Progenitor cell of endocrine pancreas (in vitro differentiated cells): ENCODE measurements at places on chromosomes 2 and 18. TPM values are rescaled to one million over a fixed set of nuclear protein-coding genes. Genes with fewer than 3 reads are reported as not detected.

The NEU4 gene
- 1.3 and 1.4 TPM in 2 replicates for total RNA-seq

The IL1RN gene
- total RNA-seq = not detected in 2 replicates

The UGT1A8 gene
- total RNA-seq = not detected in 2 replicates

The LCT gene
- 0.19 TPM in 1 of 2 replicates, not detected in the other for total RNA-seq

The DUSP2 gene
- total RNA-seq = 0.64 and 0.93 TPM in 2 replicates

The BMP10 gene
- total RNA-seq = not detected in 2 replicates

The ZNF638 gene
- total RNA-seq = 213 and 216 TPM in 2 replicates

The CFAP65 gene
- 0.65 and 0.67 TPM in 2 replicates for total RNA-seq

The GAD1 gene
- total RNA-seq = 0.27 and 0.43 TPM in 2 replicates

The MLPH gene
- 1.2 and 1.6 TPM in 2 replicates for total RNA-seq

The HOXD11 gene
- total RNA-seq = not detected in 2 replicates

The VIL1 gene
- 281 and 305 TPM in 2 replicates for total RNA-seq

The ARHGAP15 gene
- total RNA-seq = not detected in 2 replicates

The CLHC1 gene
- total RNA-seq = 33.8 and 43.9 TPM in 2 replicates

The DSG4 gene
- total RNA-seq = not detected in 2 replicates

GRCh38 chr2:235131334-235132305 is 179.8 kb downstream of the SH3BP4 start:
- no peaks in the 10 kb centered on the region for H3K4me1 ChIP-seq
- no peak for DNase-seq
- no peak overlapping the region for H3K27ac ChIP-seq
- H3K27me3 ChIP-seq = peaks cover 11% of the 10 kb centered on the region

- H3K4me3 ChIP-seq = no peak overlapping the region
- H3K36me3 ChIP-seq = no peaks in the 10 kb centered on the region
- no peak overlapping the region for H3K27ac ChIP-seq
Measured at GRCh38 chr2:197360744-197361156, 50.2 kb upstream of the ANKRD44 start.

DNA sequence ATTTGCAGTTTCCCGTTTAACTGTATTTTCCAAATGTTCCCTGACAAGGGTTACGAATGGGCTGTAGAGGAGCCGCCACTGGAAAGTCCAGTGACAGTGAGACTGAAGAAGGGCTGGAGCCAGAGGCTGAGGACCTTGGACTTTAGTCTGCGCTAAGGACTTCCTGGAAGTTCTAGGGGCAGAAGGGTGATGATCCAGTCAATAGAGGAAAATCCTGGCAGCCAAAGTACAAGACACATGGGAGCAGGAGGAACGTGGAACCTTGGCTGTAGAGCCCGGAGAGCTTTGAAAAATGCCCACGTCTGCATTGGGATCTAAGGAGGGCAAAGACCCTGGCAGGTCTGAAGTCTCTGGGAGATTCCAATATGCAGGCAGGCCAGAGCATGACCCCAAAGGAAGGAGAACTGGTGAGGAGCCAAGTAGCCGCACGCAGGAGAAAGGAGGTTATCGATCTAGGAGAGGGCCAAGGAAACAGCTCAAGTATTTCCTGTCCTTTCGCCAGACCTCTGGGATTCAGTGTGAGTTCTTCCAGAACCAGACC is 28.5 kb downstream of the MBP start:
- H3K4me3 ChIP-seq = no peak overlapping the region
- H3K27ac ChIP-seq = no peak overlapping the region

- peaks cover 14% of the 10 kb centered on the region for H3K36me3 ChIP-seq
- DNase-seq = no peak
- peak overlapping the region; percentile 3 for H3K27ac ChIP-seq
- H3K4me3 ChIP-seq = peak overlapping the region; percentile 48
- H3K4me1 ChIP-seq = peaks cover 37% of the 10 kb centered on the region
Measured at GRCh38 chr2:216637472-216637871, 4.3 kb downstream of the IGFBP2 start.

GRCh38 chr18:77042583-77042982 is 90.0 kb downstream of the MBP start:
- no peak for DNase-seq
- no peaks in the 10 kb centered on the region for H3K4me1 ChIP-seq
- peaks cover 16% of the 10 kb centered on the region for H3K36me3 ChIP-seq
- no peak overlapping the region for H3K27ac ChIP-seq

GRCh38 chr2:157777427-157777826 is 98.7 kb downstream of the ACVR1 start:
- peaks cover 12% of the 10 kb centered on the region for H3K36me3 ChIP-seq
- no peak overlapping the region for H3K27ac ChIP-seq
- H3K4me3 ChIP-seq = no peak overlapping the region
- DNase-seq = no peak
- H3K27me3 ChIP-seq = no peaks in the 10 kb centered on the region

- no peaks in the 10 kb centered on the region for H3K36me3 ChIP-seq
- H3K4me1 ChIP-seq = peaks cover 6% of the 10 kb centered on the region
- no peak overlapping the region for H3K4me3 ChIP-seq
- no peaks in the 10 kb centered on the region for H3K27me3 ChIP-seq
- no peak overlapping the region for H3K27ac ChIP-seq
Measured at GRCh38 chr18:8332286-8332685, 277.0 kb upstream of the RAB12 start.

DNA sequence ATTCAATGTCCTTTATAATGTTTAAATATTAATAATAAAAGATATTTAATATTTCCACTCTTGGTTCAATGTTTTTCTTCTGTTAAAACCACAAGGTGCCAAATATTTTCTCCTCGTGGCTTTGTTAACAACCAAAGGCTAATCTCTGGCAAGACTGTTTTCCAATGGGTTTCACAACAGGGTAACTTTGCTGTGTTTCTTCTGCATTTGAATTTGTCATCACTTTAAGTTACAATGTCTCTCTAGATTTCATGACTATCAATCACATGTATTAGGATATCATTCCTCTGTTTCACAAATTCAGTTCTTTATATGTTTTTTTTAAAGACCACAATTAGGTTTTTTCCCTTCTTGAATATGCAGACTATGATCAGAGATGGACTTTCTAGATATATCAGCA is 469.8 kb upstream of the ACVR2A start:
- no peaks in the 10 kb centered on the region for H3K36me3 ChIP-seq
- no peak overlapping the region for H3K4me3 ChIP-seq
- no peak for DNase-seq
- no peaks in the 10 kb centered on the region for H3K27me3 ChIP-seq
- H3K27ac ChIP-seq = no peak overlapping the region

DNA sequence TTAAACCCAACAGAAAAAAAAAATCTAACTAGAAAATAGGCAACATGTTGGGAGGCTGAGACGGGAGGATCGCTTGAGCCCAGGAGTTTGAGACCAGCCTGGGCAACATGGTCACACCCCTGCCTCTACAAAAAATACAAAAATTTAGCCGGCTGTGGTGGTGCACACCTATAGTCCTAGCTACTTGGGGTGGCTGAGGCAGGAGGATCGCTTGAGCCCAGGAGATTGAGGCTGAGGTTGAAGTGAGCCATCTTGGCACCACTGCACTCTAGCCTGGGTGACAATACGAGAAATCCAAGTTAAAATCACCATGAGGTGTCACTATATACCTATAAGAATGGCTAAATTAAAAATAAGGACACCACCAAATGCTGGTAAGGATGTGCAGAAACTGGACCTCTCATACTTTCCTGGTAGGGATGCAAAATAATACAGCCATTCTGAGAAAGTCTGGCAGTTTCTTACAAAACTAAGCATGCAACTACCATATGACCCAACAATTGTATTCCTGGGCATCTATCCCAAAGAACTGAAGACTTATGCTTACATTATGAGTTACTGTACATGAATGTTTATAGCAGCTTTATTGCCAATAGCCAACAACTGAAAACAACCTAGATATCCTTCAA is 2.2 kb downstream of the SEPTIN10 start:
- no peak overlapping the region for H3K27ac ChIP-seq
- no peak for DNase-seq
- H3K4me3 ChIP-seq = peak overlapping the region; percentile 93
- peaks cover 31% of the 10 kb centered on the region for H3K4me1 ChIP-seq
- H3K27me3 ChIP-seq = peaks cover 12% of the 10 kb centered on the region

DNA sequence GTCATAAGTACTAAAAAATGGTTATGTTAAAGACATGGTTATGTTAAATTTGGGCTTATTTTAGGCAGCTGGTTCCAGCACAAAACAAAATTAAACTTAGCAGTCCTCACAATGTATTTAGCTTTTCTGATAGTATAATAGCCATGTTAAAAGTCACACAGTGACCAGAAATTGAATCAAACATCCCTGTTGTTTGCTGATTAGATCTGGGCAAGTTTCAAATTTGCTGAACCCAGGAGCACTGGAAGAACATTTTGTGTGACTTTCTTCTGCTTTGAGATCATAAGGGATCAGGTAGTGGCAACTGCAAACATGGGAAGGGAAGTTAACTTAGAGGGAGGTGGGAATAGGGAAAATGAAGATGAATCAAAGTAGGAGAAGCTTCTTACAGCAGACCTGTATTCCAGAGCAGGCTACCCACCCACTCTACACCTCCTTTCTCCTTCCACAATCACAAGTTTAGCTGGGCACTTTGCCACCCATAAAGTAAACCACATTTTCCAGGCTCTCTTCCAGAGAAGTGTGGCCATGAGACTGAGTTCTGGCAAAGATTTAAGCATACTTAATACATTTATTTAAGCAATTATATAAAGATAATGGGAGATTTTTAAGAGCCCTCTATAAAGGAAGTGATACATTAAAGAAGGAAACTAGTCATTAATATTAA is 616.1 kb upstream of the LRATD1 start:
- H3K4me3 ChIP-seq = no peak overlapping the region
- H3K27me3 ChIP-seq = no peaks in the 10 kb centered on the region
- no peak for DNase-seq
- H3K27ac ChIP-seq = no peak overlapping the region
- H3K36me3 ChIP-seq = no peaks in the 10 kb centered on the region

GRCh38 chr2:195612611-195613495 is 44.2 kb upstream of the SLC39A10 start:
- no peaks in the 10 kb centered on the region for H3K27me3 ChIP-seq
- peaks cover 32% of the 10 kb centered on the region for H3K4me1 ChIP-seq
- peak overlapping the region; percentile 65 for H3K4me3 ChIP-seq
- peak overlapping the region; percentile 96 for H3K27ac ChIP-seq
- peak; percentile 46 for DNase-seq

DNA sequence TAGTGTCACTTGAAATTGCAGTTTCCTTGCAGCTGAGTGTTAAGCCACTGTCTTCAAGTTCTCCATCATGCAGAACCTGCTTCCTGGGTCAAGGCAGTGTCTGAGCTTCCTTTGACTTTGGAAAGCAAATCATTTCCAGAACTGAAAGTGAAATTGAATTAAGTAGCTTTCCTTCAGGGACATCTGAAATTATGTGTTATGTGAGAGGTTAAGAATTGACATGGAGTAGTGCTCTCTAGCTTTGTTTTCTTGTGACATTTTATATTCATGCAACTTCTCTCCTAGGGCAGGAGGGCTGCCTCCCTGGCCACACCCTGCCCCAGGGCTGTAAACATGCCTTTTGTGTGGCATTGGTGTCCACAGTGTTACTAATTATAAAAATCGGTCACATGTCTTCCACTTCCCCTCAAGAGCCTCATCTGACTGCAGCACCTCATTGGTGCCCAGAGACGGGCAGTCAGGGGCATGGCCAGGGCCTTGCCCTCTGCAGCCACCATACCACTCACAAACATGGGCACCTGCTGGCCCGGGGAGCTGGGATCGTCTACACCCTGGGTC is 14.4 kb downstream of the RAB12 start:
- no peaks in the 10 kb centered on the region for H3K27me3 ChIP-seq
- peaks cover 21% of the 10 kb centered on the region for H3K36me3 ChIP-seq
- no peak for DNase-seq
- no peak overlapping the region for H3K27ac ChIP-seq
- peaks cover 35% of the 10 kb centered on the region for H3K4me1 ChIP-seq

DNA sequence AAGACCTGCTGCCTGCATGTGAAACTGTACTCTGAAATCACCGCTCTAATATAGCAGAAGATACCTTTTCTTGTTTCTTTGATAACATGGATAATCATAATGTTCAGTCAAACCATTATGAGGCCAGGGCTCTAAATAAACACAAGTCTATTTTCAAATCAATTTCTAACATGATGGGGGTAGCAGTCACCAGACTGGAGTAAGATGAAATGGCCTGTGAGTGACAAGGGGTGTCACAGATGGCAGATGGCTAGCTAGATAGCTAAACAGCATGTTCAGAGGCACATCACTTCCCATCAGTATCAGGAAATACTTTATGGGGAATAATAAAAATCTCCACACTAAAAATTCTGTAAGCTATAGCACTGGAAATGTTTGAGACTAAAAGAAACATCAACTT is 14.0 kb downstream of the MBD2 start:
- peaks cover 20% of the 10 kb centered on the region for H3K4me1 ChIP-seq
- no peak for DNase-seq
- peaks cover 8% of the 10 kb centered on the region for H3K36me3 ChIP-seq
- no peaks in the 10 kb centered on the region for H3K27me3 ChIP-seq
- no peak overlapping the region for H3K4me3 ChIP-seq

DNA sequence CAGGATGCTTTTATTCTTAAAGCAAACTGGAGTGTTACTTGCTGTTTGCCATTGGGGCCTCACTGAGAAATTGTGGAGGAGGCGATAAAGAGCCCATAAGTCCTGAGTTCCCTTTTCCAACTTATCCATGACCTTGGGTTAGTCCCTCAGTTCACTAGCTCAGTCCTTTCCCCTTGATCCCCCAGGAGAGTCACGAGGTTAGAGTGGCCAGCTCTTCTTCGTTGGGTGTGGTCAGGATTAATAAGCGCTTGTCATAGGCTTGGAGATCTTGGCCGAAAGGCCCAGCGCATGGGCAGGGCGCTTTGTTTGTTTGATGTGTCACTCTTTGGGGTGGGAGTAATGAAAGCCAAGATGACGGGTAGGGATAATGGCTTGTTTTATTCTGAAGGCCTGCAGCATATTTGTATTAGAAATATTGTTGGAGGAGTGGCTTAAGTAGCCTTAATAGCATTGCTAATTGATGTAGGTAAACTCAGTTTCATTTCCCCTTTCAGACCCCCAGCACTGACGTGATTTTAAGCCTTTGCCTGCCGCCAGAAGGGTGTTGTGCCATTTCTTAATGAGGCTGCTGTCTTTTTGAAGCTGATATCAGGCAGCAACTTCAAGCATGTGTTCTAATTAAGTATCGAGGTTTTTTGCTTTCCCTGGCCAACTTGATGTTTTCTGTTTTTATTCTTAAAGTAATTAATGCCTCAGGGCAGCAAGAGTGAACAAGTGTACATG is 15.7 kb downstream of the GRHL1 start:
- peaks cover 1% of the 10 kb centered on the region for H3K4me1 ChIP-seq
- H3K27ac ChIP-seq = no peak overlapping the region
- DNase-seq = no peak
- no peaks in the 10 kb centered on the region for H3K27me3 ChIP-seq
- no peak overlapping the region for H3K4me3 ChIP-seq
- peaks cover 15% of the 10 kb centered on the region for H3K36me3 ChIP-seq

GRCh38 chr2:20218331-20219320 is 6.3 kb downstream of the SDC1 start:
- H3K36me3 ChIP-seq = no peaks in the 10 kb centered on the region
- no peak overlapping the region for H3K4me3 ChIP-seq
- H3K27ac ChIP-seq = peak overlapping the region; percentile 17
- H3K4me1 ChIP-seq = peaks cover 23% of the 10 kb centered on the region
- no peaks in the 10 kb centered on the region for H3K27me3 ChIP-seq

- no peak overlapping the region for H3K4me3 ChIP-seq
- H3K4me1 ChIP-seq = no peaks in the 10 kb centered on the region
- H3K27me3 ChIP-seq = peaks cover 10% of the 10 kb centered on the region
- no peaks in the 10 kb centered on the region for H3K36me3 ChIP-seq
- no peak overlapping the region for H3K27ac ChIP-seq
Measured at GRCh38 chr2:29226808-29227207, 111.6 kb downstream of the CLIP4 start.
